ENCODE measurements at places on chromosomes 7 and 10.
A peak's percentile ranks its signal among the peaks of the same experiment; 100 is the strongest.

DNA sequence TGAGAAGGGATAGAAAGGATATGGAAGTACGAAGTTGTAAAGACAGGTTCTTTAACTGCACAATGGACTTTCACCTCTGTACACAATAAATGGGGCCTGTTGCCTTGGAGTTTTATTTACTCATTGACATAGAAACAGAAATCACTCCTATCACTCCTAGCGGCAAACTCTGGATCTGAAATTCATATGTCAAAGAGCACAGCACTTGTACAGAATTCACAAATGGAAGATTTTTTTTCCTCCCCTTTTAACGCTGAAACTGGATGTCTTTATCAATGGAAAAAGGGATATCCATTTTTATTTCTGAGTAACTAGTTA is 18.2 kb downstream of the NT5C3A start:
- no peak for DNase-seq

GRCh38 chr7:9181356-9181755 is 747.9 kb downstream of the NXPH1 start:
- no peak for DNase-seq

DNA sequence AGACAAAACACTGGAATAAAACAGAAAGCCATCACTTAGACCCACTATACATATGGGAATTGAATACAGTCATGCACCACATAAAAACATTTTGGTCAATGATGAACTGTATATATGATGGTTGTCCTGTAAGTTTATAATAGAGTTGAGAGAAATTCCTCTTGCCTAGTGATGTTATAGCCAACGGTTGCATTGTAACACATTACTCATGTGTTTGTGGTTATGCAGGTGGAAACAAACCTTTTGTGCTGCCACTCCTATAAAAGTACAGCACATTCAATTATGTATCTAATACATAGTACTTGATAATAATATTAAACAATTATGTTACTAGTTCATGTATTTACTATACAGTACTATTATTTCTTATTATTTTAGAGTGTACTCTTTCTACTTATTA is 381.2 kb upstream of the MBL2 start:
- DNase-seq = no peak

- peak; percentile 66 for DNase-seq
These were observed 155.1 kb downstream of the GALNT11 start for GRCh38 chr7:152180587-152180986.

GRCh38 chr10:3935141-3935540 is 150.1 kb upstream of the KLF6 start:
- no peak for DNase-seq

- DNase-seq = no peak
These were observed 44.2 kb downstream of the JMJD1C start for GRCh38 chr10:63421591-63421990.

DNA sequence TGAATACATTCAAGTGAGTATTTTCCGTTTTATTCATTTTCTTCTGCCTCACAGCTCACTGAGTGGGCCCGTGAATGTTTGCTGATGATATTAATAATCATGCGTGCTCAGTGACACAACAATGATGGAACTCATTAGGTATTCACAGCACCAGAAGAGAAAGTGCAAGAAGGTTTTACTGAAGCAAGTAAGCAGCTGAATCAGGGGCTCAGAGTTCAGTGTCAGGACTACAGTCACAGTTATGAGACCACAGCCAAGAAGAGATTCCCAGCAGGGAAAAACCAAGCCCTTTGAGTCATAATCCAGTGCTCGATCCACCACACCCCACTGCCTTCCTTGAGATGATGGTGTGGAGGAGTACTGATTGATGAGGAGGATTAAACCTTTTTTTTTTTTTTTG is 247.4 kb downstream of the KIAA1217 start:
- DNase-seq = no peak
